ENCODE measurements at places on chromosomes 6 and 20.

- peak; percentile 83 for DNase-seq
Observed at GRCh38 chr6:20126789-20127653, 85.2 kb downstream of the MBOAT1 start.

- peak; percentile 64 for DNase-seq
Observed at GRCh38 chr6:119350202-119350951, 816 bp upstream of the MAN1A1 start.

- peak; percentile 28 for DNase-seq
Observed at GRCh38 chr6:24126586-24127192, 674 bp downstream of the NRSN1 start.

- DNase-seq, result no peak
Observed at GRCh38 chr20:31838646-31839292, 6.6 kb downstream of the FOXS1 start.

DNA sequence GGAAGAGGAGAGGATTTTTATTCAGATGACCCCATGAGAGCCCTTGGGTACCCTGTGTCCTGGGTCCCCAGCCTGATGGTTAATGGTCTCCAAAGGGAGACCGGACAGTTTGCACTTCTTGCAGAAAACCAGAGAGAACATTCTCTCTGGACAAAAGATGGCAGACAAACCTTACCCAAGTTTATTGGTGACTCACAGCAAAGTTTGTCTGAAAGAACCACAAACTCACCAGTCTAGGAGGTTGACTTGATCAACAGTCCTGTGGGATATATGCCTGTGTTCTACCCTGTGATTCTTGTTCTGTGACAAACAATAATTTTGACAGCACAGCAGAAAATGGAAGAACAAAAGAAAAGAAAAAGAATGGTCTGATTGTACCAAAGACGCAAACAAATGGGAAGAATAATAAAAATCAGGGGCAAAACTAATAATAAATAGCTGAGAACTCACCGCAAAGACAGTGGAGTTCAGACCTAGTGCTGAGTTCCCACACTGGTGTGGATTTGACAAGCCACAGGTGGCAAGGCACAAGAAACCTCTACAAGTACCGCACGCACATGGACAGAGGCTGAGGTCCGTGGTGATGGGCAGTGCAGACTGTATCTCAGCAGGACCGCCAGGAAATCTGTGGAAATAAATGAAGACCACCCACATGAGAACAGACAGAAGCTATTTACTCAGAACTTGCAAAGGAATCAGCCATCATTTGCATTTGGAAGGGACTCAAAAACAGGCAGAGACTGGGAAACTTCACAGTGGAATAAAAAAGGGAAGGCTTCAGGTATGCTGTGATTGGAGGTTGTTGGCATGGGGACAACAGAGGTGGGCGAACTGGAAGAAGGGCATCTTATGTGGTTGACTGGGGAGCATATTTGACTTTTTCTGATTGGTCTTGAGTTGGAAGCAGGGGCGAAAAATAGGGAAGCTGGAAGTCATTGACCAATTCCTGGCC lies 246.3 kb upstream of the RNF24 start:
- DNase-seq, result no peak

GRCh38 chr6:144785056-144785455 lies 499.9 kb downstream of the UTRN start:
- no peak for DNase-seq

GRCh38 chr6:140915103-140915502 lies 1217.6 kb upstream of the GJE1 start:
- no peak for DNase-seq

DNA sequence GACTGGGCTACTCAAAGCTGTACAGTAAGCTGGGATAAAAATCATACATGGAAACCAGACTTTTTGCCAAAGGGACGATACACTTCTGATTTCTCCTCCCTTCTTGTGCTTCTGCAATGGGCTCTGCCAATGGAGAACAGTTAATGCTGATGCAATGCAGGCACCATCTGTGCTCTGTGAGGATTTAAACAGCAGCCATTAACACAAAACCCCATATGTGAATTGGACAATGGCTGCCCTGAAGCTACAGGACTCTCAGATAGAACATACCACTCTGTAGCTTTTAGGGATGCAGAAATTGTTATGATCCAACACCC lies 71.9 kb downstream of the GJA10 start:
- DNase-seq, result no peak

GRCh38 chr20:48620154-48620506 lies 207.7 kb downstream of the PREX1 start:
- DNase-seq, result no peak

GRCh38 chr20:20409331-20409730 lies 41.4 kb downstream of the INSM1 start:
- no peak for DNase-seq

DNA sequence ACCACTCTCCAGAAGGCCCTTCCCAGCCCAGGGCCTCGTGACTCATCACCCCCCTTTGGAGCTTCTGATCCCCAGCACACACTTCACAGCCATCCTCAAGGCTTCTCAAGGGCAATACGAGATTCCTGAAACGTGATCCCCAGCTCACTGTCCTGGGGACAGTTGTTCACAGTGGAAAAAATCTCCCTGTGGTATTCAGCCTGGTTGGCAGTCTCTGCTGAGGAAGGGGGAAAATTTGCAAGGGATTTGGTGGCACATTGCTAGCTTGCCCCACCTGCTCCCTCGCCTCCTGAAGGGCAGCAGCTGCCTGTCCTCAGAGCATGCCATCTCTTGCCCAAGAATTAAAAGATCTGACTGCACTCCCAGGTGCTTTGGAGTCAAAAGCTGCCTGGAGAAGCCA lies 20.7 kb upstream of the PKHD1 start:
- no peak for DNase-seq

DNA sequence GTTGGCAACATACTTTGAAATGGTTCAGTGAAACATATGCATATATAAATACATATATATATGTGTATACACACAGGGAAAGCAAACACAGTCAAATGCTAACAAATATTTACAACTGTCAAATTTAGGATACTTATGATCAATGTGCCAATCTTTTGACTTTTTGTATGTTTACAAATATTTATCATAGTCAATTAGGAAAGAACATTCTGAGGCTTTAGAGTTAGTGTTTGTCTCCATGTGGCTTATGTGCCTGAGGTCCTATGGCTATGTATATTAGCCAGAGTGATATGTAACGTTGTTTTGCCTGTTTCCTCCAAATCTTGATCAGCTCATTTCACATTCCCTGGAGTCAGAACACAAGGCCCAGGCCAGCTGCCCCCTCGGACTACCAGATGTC lies 126.5 kb upstream of the MAN1A1 start:
- DNase-seq, result no peak

- DNase-seq, result no peak
Observed at GRCh38 chr20:15759594-15759993, 813.7 kb downstream of the KIF16B start.

DNA sequence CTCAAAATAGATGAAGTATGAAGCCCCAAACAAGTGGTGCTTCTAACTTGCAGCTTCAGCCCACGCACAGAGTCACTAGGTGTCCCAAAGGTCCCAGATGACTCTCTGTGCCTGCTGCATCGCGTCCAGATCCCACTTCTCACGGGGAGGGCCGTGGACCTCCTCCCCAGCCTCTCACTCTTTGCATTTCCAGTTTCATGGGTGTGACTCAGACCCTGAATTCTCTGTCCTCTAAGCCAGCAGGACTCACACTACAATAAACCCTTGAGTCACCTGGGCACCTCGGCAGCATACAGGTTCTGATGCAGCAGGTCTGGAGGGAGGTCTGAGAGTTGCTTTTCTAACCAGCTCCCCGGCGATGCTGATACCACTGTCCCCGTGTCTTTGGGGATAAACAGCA lies 114.0 kb upstream of the RIN2 start:
- DNase-seq, result no peak

DNA sequence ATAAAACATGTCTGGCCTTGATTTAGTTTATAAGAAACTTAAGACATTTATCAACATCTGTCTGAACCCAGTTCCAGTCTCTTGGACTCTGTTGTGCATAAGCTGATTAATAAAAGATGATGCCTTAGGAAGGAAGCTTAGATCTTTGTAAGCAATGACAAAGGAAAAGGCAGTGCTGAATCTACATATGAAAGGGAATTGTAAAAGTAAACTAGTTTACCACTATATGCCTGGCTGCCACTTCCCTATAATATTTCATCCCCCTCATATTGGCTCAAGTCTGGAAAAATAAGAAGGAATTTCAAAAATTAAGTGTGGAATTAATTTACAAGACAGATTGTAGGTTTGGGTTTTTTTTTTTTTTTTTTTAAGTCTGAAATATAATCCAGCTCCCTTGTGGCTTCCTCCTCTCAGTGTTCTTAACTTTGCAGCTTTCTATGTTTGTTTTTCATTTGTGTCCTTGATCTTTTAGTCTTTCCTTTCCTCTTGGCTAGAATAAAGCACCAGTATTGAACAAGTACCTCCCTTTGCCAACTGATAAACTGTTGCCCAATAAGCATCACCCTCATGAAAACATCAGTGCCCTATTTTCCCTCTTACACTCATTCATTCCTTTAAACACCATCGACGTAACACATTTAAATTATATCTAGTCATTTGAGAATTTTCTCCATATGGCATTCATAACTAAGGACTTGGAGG lies 146.7 kb upstream of the TBX18 start:
- no peak for DNase-seq

- no peak for DNase-seq
Observed at GRCh38 chr6:54404791-54405190, 96.5 kb downstream of the TINAG start.
